ENCODE measurements at places on chromosomes 13 and 19.

GRCh38 chr13:98454389-98454881 lies 122.5 kb downstream of the STK24 start:
- no peak for DNase-seq

DNA sequence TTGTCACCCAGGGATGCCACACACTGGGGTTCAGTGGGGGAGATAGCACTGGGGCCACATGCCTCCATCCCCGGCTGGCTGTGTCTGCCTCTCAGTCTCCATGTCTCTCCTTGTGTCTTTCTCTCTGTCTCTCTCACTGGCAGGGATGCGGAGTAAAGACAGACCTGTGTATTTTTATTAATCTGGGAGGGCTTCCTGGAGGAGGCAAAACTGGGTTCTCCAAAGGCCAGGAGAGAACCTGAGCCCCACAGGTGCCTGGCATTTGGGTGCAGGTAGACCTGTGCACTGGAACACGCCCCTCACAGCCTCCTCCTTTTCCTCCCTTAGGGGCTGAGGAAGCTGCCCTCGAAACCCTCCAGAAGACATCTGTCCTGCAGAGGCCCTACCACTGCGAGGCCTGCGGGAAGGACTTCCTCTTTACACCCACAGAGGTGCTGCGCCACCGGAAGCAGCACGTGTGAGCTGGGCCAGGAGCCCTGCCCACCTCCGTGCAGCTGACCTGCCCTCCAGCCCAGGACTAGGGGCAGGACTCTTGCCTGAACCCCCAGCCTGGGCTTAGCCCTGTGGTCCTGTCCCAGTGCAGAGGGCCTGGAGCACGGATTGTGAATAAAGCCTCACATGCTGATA lies 32.7 kb downstream of the DHX34 start:
- no peak for DNase-seq

GRCh38 chr13:94702181-94703041 lies 9.9 kb downstream of the SOX21 start:
- DNase-seq, result no peak

DNA sequence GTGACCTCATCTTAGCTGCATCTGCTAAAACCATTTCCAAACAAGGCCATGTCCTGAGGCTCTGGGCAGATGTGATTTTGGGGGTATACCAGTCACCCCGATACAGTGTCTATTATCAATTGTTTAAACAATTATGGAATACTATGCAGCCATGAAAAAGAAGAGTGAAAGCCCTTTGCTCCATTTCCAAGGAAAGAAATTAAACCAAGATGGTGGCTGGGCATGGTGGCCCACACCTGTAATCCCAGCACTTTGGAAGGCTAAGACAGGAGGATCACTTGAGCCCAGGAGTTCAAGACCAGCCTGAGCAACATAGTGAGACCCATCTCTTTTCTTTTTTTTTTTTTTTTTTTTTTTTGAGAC lies 763 bp downstream of the TEKTIP1 start:
- DNase-seq, result no peak

- no peak for DNase-seq
Measured at GRCh38 chr19:10339380-10339960, at the start of gene ICAM3. TSS of gene ICAM3 (minus strand) at chr19:10339624. CDS start at chr19:10339614, 10 bp downstream.
